Kasumi-1 (cell line): ENCODE measurements at places on chromosomes 5 and 9.

DNA sequence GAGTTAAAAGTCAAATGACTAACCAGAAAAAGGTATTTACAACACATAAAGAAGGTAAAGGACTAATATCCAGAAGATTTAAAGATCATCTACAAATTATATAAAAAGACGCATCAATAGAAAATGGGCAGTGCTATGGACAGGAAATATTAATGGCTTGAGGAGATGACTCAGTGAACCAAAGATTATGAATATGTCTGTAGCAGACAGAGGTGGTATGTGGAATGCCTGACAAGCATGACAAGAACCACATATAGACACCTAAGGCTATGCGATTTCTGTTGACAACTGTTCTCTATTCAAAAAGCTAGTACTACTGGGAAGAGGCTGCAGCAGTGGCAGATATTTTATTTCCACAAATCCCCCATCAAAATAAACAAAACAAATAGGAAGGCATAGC is 177.0 kb upstream of the SH3GL2 start:
- DNase-seq: no peak

DNA sequence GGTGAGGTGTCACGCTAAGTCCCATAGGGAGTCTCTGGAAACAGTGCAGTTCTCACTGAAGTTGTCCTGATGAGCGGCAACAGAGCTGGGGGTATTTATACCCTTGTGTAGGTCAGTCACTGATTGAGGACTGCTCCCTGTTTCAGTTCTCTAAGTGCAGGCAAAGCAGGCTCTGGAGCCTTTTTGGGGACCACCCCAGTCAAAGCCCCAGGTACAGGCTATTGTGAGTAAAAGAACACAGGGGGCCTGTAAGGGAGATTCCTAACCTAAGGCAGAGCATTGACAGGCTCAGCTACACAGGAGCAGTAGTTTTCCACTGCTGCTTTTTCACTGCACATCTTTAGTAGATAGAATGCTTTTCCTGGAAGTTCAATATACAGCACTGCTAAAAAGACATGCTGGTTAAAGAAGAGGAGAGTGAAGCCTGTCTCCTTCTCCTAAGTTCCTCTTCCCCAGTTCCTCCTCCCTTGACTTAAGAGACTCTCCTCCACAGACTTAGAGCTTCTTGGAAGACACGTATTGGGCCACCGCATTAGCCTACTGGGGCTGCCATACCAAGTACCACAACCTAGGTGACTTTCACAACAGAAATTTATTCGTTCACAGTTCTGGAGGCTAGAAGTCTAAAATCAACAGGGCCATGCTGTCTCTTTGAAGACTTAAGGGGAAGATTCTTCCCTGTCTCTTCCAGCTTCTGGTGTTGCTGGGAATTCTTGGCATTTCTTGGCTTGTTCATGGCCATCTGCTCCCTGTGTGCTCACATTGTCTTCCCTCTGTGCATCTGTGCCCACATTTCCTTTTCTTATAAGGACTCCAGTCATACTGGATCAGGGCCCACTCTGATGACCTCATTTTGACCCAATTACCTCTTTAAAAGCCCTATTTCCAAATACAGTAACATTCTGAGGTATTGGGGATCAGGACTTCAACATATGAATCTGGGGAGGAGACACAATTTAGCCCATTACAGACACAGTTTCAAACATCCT is 221.0 kb downstream of the ESM1 start:
- DNase-seq: peak; percentile 17

DNA sequence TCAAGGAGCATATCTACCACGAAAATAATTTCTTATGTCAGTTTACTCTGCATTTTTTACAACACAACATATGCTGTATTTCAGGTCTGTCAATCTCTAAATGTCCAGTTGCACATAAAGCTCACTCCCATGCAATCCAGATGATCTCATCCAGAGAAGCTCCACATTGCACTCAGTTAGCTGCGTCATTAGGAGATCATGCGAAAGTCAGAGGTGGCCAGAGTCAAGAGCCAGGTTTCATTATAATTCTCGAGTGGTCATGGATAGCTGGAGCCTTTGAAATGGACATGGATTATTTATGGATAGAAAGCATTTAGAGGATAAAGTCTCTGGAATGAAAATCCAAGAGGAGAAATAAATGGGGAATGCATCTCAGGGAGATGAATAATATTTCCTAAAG is 232.3 kb downstream of the GAS1 start:
- DNase-seq: no peak

- peak; percentile 59 for DNase-seq
Observed at GRCh38 chr5:18299166-18299565, 664.9 kb downstream of the TAF11L14 start.

GRCh38 chr5:66840511-66841013 is 244.4 kb downstream of the MAST4 start:
- DNase-seq: peak; percentile 41

DNA sequence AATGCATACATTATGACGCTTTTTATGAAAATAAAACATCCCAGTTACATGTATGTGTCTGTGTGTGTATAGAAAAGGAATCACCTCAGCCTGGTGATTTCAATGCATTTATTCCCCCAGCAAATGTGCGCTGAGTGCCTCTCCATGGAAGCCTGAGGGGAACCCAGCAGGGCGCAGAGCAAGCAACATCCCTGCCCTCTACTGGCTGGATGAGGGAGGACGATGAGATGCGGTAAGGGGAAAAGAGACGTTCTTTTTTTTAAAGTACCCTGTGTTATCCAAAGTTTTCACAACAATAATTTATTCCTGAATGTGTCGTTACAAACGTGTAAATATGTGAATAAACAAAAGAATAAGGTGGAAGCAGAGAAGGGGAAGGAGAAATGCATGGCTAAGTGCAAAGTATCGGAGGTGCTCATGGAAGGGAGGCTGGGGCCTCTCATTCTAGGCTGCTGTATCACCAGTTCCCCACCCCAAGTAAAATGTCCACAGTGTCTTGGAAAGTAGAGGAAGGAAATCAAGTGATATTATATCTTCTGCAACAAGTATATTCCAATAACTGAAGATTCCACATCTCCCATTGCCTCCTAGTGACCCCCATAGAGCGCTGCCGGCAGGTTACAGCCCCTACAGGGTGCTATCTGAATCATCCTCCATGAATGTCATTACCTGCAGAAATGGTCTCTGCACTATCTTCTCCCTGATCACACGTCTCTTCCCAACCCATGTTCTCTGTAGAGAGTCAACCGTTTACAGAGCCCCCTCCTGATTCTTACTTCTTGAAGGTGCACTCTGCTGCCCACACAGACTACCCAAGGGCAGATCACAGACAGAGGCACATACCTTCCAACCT is 13.0 kb upstream of the ABLIM3 start:
- peak; percentile 79 for DNase-seq

DNA sequence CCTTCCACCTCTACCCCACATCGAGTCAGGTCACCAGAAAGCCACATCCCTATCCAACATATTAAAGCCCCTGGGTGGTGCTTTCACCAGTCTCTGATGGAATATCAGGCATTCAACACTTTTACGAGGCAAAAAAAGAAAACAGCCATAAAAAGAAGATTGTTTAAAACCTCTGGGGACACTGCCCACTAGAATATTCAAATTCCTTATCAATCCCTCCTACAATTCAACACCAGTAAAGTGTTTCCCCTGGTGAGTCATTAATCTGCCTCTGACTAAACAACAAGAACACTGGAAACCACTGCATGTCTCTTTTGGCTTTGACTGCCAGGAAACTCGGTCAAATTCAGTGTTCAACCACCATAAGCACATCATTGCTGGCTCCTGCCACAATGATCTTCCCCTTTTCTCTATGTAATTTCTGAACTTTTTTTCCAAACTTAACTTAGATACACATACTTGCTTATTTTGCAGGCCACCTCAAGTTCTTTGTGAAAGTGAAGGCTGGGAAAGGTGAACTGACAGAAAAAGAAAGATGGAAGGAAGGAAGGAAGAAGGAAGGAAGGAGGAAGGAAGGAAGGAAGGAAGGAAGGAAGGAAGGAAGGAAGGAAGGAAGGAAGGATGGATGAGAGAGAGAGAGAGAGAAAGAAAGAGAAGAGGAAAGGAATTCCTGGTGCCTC is 105.3 kb downstream of the PAX5 start:
- DNase-seq: peak; percentile 72

GRCh38 chr9:118992813-118993794 is 376.1 kb downstream of the BRINP1 start:
- DNase-seq: no peak

GRCh38 chr9:14273696-14274121 is 40.2 kb downstream of the NFIB start:
- DNase-seq: peak; percentile 15

- DNase-seq: no peak
Observed at GRCh38 chr5:72079288-72079687, 28.0 kb upstream of the MAP1B start.

DNA sequence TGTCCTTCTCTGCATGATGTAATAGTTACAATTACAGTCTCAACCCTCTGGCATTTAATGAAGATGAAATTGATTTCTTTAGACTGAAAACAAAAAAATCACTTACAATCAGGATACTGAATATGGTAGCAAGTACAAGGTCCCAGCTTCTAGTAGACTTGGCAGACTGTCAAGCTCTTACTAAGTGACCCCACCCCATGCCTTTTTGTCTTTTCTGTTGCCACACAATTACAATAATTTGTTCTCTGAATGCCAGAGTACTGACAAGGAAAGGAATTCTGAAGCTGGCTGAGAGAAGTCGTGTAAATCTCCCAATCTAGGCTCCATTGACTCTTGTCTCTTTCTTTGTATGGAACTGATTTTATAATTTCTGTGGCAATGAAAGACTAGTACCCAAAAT is 154.2 kb downstream of the TMC1 start:
- DNase-seq: no peak
